NCI-H1417 treated with DMSO at 0.1 percent for 48 hours (cell line): ENCODE measurements at places on chromosomes 12 and 14.

DNA sequence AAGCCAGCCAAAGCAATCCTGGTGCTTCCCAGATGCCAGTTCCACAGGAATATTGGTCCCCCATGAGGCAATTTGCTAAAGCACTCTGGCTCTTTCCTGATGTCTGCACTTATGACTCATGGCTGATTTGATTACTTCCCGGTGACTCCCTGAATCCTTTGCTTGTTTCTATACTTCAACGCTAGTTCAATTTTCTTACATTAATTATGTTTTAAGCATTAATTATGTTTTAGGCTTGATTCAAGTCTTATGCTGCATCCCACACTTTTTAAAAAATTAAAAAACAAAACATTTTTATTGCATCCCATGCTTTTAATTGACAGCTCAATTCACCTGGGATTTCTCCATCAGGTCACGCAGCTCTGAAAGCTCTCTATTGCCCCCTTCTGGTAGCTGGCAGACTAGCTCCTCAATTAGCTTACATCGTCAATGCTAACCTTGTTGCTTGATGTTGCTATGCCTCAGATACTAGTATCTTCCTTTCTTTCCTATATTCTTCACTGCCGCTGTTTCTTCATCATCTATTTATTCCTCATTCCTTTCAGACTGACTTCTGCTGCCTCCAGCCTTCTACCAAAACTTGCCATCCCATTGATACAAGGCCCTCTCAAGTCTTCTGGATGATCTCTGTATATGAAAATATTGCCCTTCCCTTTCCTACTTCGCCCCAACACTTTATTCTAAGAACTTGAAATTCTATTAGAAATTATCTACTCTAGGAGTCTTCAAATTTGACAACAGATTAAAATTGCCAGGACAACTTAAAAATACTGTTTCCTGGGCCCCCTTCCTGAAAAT, 32.0 kb downstream of the TSHR start:
- peak; percentile 63 for DNase-seq

DNA sequence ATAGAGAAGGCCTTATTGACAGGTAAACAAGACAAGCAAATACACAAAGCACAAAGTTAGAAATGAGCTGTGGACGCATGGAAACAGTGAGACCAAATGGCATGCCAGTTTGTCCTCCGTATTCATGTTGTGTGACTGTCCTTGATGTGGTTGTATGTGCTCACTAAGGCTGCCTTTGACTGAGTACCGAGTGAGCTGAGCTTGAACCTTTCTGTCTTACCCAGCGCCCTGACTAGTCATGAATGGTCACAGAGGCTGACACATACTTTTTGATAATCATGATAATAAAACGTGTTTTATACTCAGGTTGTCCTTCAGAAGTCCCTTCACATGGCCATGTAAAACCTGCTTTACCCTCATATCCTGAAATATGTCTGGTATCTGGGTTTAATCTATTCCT, 553 bp upstream of the CATSPERB start:
- DNase-seq: no peak

GRCh38 chr14:106586098-106586704, 1059.8 kb downstream of the TMEM121 start:
- no peak for DNase-seq

DNA sequence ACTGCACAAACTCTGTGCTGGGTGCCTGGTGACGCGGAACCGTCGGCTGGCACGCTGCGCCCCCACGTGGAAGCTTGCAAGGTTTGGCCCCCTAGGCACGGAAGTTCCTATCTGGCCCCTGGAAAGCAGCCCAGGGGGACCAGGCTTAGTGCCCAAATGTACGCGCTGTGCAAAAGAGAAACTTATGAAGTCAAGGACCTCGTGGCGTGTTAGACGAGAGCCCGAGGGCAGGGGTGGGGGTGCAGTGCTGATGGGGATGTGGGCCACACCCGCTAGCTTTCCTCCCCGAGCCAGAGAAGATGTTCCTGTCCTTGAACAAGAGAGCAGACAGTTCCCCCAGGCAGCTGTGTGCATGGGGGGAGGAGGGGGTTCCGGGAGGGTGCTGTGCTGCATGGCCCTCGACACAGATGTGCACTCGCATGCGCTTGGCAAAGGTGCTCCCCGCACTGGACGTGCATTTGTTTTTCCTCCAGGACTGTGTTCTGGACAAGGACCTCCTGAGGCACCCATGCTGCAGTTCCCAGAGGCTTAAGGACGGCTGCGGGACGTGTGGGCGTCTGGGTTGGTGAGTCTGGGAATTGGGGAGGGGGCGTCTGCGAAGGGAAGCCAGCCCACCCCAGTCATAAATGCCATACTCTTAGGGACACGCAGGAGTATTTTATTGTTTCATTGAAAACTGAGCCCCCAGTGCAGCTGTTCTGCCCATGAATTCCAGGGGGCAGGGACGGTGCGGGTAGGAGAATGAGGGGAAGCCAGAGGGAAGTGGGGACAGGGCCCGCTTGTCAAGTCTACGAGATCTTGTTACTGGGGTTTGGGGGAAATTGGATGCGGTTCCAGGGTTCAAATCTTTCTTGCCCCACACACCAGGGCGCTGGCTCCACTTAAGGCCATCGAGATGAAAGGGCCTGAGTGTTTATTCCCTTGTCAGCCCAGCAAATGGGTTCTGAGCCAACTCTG, 80.0 kb downstream of the NTF3 start:
- no peak for DNase-seq

GRCh38 chr12:105933671-105934665, 204.8 kb downstream of the NUAK1 start:
- DNase-seq: no peak

- no peak for DNase-seq
These were observed 6.0 kb downstream of the GAPDH start for GRCh38 chr12:6540181-6540877.

GRCh38 chr12:106150555-106150954, 11.8 kb upstream of the NUAK1 start:
- no peak for DNase-seq

- no peak for DNase-seq
These were observed 65.1 kb downstream of the FBXW8 start for GRCh38 chr12:116975779-116976393.

GRCh38 chr12:49549735-49550692, 11.2 kb downstream of the KCNH3 start:
- DNase-seq: peak; percentile 55

GRCh38 chr12:104424955-104425354, 31.8 kb upstream of the CHST11 start:
- no peak for DNase-seq

GRCh38 chr14:101862177-101862576, 100.7 kb downstream of the PPP2R5C start:
- DNase-seq: no peak

DNA sequence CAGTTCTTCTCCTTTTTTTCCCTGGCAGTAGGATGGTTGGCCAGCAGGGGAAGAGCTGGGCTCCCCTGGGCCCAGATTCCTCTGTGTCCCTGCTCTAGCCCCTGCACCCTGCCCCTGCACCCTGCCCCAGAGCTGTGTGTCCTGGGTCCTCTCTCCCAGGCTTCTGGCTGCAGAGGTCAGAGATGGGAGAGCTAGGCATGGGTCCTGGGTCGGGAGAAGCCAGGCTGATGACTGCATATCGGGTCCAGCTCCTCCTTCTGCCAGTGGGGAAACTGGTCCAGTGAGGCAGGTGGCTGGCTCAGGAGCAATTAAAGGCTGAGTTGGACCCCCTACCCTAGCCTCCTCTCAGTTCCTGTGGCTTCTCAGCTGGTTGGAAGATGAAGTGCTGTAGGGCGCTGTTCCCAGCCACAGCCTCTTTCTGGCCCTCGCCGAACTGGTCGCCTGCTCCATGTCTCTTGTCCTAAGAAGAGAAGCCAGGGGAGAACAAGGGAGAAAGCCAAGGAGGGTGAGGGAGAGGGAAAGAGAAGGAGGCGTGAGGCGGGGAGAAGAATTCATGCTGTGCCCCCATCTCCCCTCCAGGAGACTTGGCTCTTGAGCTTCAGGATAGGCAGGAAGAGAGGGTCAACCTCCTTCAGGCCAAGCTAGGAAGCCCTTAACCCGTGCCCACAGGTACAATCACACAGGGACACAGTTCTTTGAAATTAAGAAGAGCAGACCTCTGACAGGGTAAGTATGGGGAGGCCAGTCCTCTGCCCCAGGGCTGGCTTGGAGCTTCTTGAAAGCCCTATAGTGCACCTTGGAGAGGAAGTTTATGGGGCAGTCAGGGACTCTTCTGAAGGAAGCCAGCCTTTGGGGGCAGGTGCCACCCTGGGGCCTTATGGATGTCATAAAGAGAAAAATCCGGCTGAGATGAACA, 9.5 kb downstream of the VASH1 start:
- DNase-seq: no peak

DNA sequence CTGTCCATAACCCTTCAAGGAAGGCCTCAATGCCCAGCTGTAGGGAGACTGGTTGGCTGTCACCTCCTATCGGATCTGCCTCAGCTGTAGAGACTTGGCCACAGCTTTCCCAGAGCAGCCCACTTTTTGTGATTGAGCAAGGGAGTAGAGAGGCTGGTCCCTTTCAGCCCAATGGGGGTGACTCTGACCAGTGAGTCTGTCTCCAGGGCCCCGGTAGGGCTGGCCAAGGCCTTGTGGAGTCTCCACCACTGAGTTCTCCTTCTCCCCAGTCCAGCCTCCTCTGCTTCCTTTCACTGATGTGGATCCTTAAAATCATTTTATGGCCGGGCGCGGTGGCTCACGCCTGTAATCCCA, 14.5 kb upstream of the HPD start:
- no peak for DNase-seq

GRCh38 chr12:107356937-107357295, 263.6 kb upstream of the CRY1 start:
- no peak for DNase-seq

- DNase-seq: no peak
These were observed 46.5 kb downstream of the OR9K2 start for GRCh38 chr12:55172686-55173085.

DNA sequence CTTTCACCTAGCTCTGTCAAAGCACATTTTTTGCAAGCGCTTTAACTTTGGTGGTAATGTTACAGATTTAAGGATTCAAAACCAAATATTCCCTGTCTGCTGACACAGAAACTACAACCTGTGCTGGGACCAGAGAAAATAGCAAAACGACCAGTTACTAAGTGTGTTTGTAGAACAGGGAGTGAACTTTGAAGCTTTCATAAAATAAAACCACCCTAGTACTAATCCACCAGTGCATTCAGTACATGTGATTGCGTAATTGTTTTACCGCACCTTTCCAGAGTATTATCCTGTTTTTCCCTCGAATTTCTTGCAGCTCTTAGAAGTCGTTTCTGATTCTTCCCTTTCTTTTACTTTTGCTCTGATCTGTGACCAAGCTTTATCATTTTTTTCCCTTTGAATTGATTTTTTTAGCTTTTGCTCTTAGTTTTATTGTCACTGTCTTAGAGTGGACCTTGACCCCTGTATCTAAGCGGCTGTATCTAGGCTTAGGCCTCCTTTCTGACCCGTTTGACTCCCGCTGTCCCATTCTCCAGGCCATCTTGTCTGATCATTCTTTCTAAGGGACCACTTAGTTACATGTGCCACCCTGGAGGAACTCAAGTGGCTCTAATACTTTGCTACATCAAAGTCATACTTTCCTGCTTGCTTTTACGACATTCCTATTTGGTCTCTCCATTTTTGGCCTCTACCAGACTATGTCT, 429.4 kb downstream of the PCNX1 start:
- DNase-seq: no peak

DNA sequence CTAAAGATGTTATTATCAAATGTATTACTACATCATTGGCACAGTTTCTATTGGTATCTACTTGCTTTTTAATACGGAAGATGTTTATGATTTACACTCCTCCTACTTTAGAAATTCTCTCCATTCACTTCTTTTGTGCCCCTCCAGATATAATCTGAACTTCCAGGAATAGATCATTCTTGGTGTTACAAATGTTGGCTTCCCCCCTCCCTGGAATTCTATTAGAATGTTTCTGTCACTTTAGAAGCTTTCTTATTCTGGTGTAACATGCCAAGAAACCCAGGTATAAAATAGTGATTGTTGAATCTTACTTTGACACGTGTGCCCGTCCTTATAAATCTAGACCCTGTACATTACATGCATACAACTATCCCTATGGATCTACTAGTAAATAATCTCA, 1.2 kb upstream of the WDR20 start:
- DNase-seq: no peak

DNA sequence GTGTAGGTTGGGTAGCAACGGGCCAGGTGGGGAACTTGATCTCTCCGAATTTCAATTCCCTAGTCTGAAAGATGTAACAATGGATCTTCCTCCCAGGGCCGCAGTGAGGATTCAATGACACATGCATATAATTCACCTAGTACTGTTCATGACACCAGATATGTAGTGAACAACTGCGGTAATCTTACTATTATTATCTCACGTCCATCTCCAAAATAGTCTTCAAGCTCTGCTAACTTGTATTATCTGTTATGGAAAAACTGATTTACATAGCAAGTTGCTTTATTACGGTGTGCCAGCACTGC, 26.4 kb downstream of the MOK start:
- DNase-seq: no peak

DNA sequence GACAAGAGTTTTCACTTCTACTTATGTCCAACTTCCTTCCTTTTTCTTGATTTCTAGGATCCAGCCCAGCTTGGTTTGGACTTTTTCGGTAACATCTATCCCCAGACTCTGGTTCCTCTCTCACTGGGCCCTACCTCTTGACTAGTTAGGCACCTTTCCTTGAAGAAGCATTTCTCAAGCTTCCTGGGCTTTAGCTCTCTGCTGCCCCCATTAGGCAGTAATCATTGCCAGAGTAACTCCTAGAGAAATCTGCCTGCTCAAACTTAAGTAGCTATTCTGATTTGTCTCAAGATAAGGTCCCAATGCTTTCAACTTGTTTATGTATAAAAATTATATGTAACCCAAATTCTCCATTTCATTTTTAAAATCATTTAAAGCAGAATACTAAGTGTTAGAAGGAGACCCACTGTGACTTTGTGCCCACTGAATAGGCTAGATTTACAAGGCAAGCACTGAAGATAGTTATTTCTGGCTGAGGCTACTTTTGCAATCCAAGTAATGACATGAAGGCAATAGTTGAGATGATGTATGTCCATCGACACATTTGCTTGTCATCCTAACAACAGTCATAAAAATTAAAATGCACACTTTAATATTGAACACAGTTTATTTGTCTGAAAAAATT, 275.0 kb upstream of the G2E3 start:
- no peak for DNase-seq
